MCF 10A (cell line): ENCODE measurements at places on chromosomes 1 and 21. TPM values are rescaled to one million over a fixed set of nuclear protein-coding genes. Genes with fewer than 3 reads are reported as not detected.

DNA sequence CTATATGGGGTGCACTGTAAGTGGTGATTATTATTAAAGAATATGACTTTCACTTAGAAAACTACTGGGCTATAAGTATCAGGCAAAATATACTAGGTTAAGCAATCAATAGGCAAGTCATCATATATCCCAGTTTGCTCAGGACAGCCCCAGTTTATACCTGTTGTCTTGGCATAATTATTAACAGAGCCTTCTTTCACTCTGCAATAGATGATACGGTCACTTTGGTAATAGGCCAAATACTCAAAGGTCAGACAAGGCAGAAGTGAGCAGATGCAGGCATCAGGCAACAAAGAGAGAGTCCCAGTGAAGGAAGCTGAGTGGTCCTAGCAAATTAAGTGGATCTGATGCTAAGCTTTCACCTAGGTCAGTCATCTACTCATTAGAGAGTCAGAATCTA lies 599.9 kb downstream of the LMO4 start:
- no peaks in the 10 kb centered on the region for H3K4me1 ChIP-seq
- H3K27ac ChIP-seq = no peak overlapping the region
- no peak for DNase-seq
- H3K27me3 ChIP-seq = no peaks in the 10 kb centered on the region
- H3K4me3 ChIP-seq = no peak overlapping the region

GRCh38 chr1:201876148-201876818 lies 12.4 kb upstream of the SHISA4 start:
- H3K27ac ChIP-seq = peak overlapping the region; percentile 20
- H3K36me3 ChIP-seq = peaks cover 71% of the 10 kb centered on the region
- no peaks in the 10 kb centered on the region for H3K27me3 ChIP-seq
- H3K4me1 ChIP-seq = peaks cover 6% of the 10 kb centered on the region

DNA sequence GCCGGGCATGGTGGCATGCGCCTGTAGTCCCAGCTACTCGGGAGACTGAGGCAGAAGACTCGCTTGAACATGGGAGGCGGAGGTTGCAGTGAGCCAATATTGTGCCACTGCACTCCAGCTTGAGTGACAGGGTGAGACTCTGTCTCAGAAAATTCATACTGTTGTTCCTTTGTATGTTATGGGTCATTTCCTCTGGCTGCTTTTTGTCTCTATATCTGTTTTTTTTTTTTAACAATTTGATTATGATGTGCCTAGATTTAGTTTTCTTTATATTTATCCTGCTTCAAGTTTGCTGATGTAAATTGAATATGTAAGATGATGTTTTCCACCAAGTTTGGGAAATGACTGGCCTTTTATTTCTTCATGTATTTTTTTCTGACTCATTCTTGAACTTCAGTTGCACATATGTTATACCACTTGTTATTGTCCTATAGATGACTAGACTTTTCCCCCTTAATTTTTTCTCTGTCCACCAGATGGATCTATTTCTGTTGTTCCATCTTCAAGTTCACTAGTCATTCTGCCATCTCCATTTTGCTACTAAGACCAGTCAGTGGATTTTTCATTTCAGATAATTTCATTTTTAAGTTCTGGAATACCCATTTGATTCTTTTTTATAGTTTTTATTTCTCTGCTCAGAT lies 173.5 kb downstream of the GALNT2 start:
- peaks cover 39% of the 10 kb centered on the region for H3K36me3 ChIP-seq
- H3K4me3 ChIP-seq = no peak overlapping the region
- no peaks in the 10 kb centered on the region for H3K27me3 ChIP-seq
- H3K27ac ChIP-seq = peak overlapping the region; percentile 0

Gene RCSD1
- total RNA-seq = 0.16 and 0.27 TPM in 2 replicates

DNA sequence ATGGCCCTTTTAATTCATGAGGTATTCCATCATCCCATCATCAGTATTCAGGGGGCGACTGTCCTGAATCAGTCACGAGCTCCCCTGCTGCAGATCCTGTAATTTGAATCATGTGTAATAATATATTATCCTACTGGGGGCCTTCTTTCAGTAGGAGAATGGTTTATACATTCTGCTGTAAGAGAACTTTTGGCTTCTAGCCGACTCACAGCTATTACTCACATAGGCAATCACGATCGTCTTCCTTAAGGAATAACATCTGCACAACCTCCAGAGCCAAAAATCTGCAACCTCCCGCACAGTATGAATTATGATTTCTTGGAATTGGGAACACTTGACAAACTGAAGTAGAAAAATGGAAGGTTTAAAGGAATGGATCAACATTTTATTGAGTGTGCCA lies 343.0 kb downstream of the USP25 start:
- peak; percentile 33 for DNase-seq
- no peaks in the 10 kb centered on the region for H3K4me1 ChIP-seq
- H3K27ac ChIP-seq = no peak overlapping the region
- H3K36me3 ChIP-seq = no peaks in the 10 kb centered on the region
- H3K27me3 ChIP-seq = peaks cover 28% of the 10 kb centered on the region

DNA sequence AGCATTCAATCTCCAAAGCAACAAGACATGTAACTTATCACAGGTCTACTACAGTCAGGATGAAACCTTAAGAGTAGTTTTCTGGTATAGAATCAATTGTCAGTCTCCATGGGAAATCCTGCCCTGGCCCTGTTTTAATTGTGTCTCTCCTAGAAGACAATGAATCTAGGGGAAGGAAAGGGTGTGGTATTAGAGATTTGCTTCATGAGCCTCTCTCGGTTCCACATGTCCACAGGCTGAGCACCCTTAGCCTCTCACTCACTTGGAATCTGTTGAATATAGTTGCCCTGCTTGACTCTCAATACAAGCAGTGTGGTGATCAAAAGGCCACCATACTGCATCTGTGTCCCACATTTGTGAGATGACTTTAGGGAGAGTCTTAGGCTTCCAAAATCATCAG lies 17.7 kb downstream of the SPATA46 start:
- no peak overlapping the region for H3K27ac ChIP-seq
- no peak overlapping the region for H3K4me3 ChIP-seq
- no peaks in the 10 kb centered on the region for H3K27me3 ChIP-seq

Gene NTRK1
- total RNA-seq = 0.15 and 0.33 TPM in 2 replicates

Gene RHD
- total RNA-seq = not detected in 2 replicates

Gene DENND2C
- total RNA-seq = 5.8 and 6.0 TPM in 2 replicates

Gene SPRR5
- total RNA-seq = not detected in 2 replicates

- peak; percentile 47 for DNase-seq
- no peak overlapping the region for H3K27ac ChIP-seq
- no peak overlapping the region for H3K4me3 ChIP-seq
- H3K4me1 ChIP-seq = peaks cover 11% of the 10 kb centered on the region
Observed at GRCh38 chr1:63674865-63675419, 81.7 kb downstream of the PGM1 start.

DNA sequence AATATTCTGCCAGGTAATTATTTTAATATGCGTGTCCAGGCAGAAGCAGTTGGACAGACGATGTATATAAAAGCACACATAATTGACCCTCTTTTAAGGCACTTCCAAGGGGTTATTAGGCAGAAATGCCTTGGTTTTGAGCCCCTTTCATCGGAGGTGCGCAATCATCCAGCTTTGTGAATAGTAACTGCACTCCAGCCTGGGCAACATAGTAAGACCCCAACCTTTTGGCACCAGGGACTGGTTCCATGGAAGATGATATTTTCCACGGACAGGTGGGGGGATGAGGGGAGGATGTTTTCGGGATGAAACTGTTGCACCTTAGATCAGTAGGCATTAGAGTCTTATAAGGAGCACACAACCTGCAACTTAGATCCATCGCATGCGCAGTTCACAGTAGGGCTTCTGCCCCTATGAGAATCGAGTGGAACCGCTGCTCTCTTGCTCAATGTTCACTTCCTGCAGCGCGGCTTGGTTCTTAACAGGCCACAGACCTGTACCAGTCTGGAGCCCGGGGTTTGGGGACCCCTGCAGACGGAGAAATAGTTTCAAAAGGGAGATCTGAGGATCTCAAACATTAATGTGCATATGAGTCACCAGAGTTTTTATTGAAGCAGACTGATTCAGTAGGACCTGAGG lies 1.8 kb upstream of the MCOLN2 start:
- peaks cover 12% of the 10 kb centered on the region for H3K27me3 ChIP-seq
- H3K4me3 ChIP-seq = no peak overlapping the region
- H3K27ac ChIP-seq = no peak overlapping the region
- DNase-seq = no peak

Gene ADCY10
- total RNA-seq = 0.12 and 0.35 TPM in 2 replicates

Gene IL20
- total RNA-seq = not detected in 2 replicates

DNA sequence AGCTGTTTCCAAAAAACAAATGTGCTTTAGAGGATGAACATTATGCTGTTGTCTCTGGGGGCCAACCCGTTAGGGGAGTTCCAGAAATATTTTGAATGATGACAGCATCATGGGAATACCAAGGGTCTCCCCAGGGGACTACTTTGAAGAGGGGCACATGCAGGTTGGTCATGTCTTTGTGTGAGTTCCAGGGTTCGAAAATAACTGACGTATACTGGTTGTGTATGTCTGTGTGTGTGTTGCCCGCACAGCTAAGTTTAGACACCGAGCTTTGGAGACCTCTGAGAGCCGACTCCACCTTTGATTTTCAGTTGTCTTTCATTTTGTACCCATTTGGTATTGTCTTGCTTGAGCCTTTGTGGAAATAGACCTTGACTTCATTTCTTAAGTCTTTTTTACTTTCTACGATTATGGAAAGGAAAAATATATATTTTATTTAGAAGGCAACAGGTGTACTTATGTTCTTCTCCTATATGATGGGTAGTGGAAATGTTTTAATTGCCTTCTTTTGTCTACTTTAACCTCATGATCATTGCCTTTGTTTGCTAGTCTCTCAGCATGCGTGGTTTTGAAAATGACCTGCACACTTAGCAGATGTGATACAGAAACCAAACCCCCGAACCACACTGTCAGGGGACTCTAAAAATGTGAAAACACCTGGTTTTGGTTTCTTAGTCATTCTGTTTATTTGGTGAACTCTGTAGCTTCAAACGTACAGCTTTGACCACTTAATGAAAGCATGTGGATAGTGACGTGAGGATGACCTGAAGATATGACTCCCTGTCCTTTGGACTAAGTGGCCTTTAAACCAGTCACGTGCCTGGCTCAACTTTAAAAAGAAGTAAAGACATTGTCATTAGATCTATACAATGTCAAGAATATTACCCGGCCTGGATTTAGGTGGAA lies 56.5 kb downstream of the GALNT2 start:
- no peak for DNase-seq
- H3K27me3 ChIP-seq = no peaks in the 10 kb centered on the region
- peaks cover 15% of the 10 kb centered on the region for H3K36me3 ChIP-seq
- H3K4me3 ChIP-seq = no peak overlapping the region

GRCh38 chr1:182478238-182478637 lies 28.3 kb downstream of the RGSL1 start:
- peaks cover 11% of the 10 kb centered on the region for H3K27me3 ChIP-seq
- DNase-seq = no peak
- H3K4me1 ChIP-seq = no peaks in the 10 kb centered on the region
- no peaks in the 10 kb centered on the region for H3K36me3 ChIP-seq
- H3K4me3 ChIP-seq = no peak overlapping the region

DNA sequence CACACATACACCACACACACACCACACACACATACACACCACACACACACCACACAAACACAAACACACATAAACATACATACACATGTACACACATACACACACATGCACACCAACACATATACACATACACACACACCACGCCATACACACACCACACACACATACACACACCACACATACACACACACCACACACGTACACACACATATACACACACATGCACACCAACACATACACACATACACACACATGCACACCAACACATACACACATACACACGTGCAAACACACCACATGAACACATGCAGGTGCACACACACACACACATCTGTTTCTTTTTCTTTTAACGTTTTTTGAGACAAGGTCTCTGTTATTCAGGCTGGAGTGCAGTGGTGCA lies 41.0 kb upstream of the SLC45A1 start:
- H3K27ac ChIP-seq = no peak overlapping the region
- no peak for DNase-seq
- no peaks in the 10 kb centered on the region for H3K36me3 ChIP-seq
- peaks cover 4% of the 10 kb centered on the region for H3K27me3 ChIP-seq

DNA sequence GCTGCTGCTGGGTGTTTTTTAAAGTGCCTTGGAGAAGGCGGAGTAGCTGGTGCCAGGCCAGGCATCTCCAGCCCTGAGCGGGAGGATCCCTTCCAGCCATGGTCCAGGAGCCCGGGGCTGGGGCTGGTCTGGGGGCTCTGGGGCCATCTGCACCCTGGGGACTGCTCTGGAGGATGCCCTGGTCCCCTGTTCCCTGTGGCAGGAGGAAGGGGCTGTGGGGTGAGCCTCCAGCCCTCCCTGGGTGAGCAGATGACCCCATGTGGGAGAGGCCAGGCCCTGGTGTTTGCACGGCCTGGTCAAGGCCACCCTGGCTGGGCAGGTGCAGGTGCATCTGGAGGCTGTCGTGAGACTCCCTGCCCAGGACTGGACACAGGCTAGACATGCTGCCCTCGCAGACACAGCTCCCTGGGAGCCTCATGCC lies 56.7 kb downstream of the SLX9 start:
- H3K36me3 ChIP-seq = peaks cover 9% of the 10 kb centered on the region
- H3K27ac ChIP-seq = no peak overlapping the region
- H3K4me1 ChIP-seq = peaks cover 7% of the 10 kb centered on the region
- no peaks in the 10 kb centered on the region for H3K27me3 ChIP-seq
- no peak for DNase-seq

DNA sequence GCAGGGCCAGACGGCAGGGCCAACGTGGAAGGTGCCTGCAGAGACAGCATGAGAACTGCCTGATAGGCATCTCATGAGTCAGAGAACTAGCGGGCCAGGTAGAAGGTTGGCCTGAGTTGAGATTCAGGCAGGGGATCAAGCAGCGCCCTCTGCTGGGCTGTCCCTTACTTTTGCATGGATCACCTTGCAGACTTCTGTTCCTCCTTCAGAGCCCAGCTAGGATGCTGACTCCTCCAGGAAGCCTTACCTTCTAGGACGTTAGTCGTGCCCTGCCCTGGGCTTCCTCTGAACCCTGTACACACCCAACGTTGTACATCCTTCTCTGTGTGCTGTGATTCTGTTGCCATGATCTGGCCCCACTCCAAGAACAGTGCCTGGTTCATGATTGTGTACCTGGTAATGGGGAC lies 231.3 kb upstream of the VAMP3 start:
- DNase-seq = peak; percentile 85
- no peaks in the 10 kb centered on the region for H3K27me3 ChIP-seq
- H3K36me3 ChIP-seq = no peaks in the 10 kb centered on the region
- H3K4me3 ChIP-seq = no peak overlapping the region
- H3K27ac ChIP-seq = no peak overlapping the region

Gene BRDT
- not detected in 2 replicates for total RNA-seq

Gene TMPRSS15
- 3.3 and 3.6 TPM in 2 replicates for total RNA-seq

- H3K27ac ChIP-seq = no peak overlapping the region
- no peak overlapping the region for H3K4me3 ChIP-seq
- no peak for DNase-seq
- H3K27me3 ChIP-seq = no peaks in the 10 kb centered on the region
Observed at GRCh38 chr1:117890452-117890851, 39.0 kb downstream of the GDAP2 start.

Gene WASF2
- 131 and 154 TPM in 2 replicates for total RNA-seq
